Neural crest cell (in vitro differentiated cells): ENCODE measurements at places on chromosomes 1 and 21.
A peak's percentile ranks its signal among the peaks of the same experiment; 100 is the strongest.

- no peak for DNase-seq
Measured at GRCh38 chr21:40976198-40977109, 129.5 kb upstream of the DSCAM start.

DNA sequence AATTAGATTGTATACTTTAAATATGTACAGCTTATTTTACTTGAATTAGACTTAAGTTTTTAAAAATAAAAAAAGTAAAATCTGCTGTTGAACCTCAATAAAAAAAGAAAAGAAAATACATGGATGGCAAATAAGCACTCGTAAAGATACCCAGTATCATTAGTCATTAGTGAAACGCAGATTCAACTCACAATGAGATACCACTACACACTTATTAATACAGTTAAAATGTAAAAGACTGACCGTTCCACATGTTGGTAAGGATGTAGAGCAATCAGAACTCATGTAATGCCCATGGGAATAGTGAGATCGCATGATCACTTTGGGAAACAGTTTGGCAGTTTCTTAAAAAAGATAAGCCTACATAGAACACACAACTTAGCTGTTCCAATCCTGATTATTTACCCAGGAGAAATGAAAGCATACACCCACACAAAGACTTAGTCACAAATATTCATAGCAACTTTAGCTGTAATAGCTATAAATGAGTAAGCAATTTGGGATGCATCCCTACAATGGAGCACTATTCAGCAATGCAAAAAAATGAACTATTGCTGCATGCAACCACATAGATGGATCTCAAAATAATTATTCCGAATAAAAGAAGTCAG is 7.3 kb downstream of the SH2D1B start:
- DNase-seq = no peak

DNA sequence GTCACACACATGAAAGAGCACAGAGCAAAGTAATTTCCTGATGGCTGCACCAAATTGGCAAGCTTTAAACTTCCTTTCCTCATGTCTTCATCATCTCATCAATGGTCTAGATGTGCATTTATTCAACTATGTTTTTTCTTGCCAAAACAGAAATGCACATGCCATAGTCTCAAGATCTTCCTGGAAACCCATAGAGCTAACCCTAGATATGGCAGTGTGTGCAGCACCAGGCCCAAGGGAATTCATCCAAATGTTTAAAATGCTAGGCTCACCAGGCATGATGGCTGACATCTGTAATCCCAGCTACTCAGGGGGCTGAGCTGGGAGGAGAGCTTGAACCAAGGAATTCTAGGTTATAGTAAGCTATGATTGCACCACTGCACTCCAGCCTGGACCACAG is 31.2 kb upstream of the PALMD start:
- DNase-seq = no peak

- DNase-seq = peak; percentile 51
Measured at GRCh38 chr1:175338387-175339135, 146.0 kb upstream of the KIAA0040 start.

DNA sequence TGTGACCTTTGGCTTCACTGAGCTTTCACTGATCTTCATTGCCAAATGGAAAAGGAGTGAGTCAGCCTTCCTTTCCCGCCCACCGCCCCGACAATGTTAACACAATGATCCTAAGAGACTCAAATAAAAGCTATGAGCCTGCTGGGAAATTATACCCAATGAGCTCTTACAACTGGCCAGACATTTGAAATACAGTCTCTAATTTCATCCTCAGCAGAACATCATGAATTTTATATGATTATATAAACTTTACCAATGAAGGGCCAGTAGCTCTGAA is 252.5 kb downstream of the SIPA1L2 start:
- DNase-seq = no peak

GRCh38 chr1:200561856-200562214 is 58.7 kb downstream of the KIF14 start:
- no peak for DNase-seq

GRCh38 chr1:160863774-160864131 is 1.1 kb upstream of the CD244 start:
- no peak for DNase-seq

DNA sequence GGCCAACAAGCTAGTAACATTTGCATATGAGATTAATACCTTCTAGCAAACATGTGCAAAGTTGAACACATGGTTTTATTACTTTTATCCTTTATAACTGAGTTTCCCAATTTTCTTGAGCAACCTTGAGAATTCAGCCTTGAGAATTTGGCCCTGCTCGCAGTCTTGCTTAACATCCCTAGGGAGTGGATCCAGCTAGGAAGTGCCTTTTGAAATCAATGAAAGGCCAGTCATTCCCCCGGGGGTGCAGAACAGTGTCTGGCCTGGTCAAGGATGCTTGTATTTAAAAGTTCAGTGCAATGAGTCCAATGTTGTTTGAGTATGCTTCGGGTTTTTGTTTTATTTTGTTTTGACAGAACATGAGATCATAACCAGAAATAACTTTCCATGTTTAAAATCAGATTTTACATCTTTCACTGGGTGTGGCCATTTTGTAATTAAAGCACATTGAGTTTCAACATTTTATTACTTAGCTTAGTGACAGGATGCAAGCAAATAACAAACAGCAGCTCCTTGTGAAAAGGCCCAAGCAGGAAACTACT is 16.7 kb downstream of the PALMD start:
- DNase-seq = no peak

- DNase-seq = no peak
Measured at GRCh38 chr1:223035724-223036478, 107.1 kb downstream of the TLR5 start.

DNA sequence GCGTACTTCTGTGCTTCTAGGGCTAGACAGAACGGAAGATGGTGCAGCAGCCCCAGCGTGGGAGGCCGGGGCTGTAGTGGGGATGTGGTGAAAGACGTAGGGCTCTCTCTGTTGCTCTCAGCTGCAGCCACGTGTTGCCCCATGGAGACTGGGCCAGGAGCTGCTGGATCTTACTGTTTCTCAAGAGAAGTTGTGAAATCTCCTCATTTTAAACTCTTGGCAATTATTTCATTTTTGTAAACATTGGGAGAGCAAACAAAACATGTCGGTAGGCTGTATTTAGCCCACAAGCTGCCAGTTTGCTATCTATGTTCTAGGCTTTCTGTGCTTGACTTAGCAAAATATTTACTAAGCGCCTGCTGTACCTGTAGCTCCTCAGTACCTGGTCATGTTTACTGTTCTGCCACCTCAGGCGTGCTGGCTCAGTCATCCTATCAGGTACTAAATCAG is 15.9 kb upstream of the ELOA start:
- DNase-seq = no peak

DNA sequence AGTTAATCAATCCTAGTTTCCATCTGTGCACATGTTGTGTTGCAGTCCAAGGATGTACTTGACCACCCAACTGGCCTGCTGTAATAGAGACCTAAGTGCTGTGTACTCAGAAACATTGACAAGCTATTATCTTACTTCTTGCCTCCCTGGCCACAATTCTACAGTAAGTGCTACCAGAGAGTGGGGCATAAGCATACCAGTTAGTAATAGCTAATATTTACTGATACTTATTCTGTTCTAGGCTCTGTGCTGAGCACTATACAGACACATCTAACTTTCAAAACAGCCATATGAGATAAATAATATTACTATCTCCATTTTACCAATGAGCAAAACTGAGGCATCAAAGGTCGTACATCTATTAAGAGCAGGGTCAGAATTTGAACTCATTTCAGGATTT is 49.5 kb upstream of the NPL start:
- no peak for DNase-seq

- DNase-seq = no peak
Measured at GRCh38 chr1:37723390-37724078, 31.2 kb downstream of the CDCA8 start.

GRCh38 chr1:89953131-89953626 is 41.7 kb upstream of the ZNF326 start:
- no peak for DNase-seq

GRCh38 chr1:14724678-14725077 is 126.2 kb downstream of the KAZN start:
- DNase-seq = no peak

DNA sequence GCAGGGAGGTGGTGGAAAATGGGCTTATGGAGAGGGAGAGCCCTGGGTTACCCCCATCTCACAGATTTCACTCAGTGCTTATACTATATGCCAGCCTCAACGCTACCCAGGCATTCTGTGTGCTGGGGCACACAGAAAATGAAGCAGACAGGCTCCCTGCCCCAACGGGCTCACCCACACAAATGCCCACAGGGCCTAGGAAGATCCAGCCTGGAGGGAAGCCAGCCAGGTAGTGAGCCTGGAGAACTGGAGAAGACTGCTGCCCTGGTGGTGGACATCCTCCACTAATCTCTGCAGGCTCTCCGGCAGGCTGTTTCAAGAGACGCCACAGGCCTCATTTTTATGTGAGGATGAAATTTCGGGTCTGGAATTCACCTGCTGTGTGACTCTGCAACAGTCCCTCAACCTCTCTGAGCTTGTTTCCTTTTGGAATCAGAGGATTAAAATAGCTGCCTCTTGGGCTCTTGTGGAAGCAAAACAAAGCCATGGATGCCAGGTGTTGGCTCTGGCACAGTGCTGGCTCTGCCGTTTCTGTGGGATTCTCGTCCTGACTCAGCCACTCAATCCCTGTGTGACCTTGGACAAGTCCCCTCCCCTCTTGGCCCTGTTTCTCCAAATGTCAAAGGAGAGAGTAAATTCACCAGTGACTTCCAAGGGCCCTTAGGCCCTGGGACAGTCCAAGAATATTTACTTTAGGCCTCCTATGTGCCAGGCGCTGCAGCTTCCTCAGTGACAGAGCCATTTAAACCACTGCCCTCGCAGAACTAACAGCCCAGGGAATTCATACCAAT is 3.6 kb downstream of the PAQR7 start:
- DNase-seq = no peak

DNA sequence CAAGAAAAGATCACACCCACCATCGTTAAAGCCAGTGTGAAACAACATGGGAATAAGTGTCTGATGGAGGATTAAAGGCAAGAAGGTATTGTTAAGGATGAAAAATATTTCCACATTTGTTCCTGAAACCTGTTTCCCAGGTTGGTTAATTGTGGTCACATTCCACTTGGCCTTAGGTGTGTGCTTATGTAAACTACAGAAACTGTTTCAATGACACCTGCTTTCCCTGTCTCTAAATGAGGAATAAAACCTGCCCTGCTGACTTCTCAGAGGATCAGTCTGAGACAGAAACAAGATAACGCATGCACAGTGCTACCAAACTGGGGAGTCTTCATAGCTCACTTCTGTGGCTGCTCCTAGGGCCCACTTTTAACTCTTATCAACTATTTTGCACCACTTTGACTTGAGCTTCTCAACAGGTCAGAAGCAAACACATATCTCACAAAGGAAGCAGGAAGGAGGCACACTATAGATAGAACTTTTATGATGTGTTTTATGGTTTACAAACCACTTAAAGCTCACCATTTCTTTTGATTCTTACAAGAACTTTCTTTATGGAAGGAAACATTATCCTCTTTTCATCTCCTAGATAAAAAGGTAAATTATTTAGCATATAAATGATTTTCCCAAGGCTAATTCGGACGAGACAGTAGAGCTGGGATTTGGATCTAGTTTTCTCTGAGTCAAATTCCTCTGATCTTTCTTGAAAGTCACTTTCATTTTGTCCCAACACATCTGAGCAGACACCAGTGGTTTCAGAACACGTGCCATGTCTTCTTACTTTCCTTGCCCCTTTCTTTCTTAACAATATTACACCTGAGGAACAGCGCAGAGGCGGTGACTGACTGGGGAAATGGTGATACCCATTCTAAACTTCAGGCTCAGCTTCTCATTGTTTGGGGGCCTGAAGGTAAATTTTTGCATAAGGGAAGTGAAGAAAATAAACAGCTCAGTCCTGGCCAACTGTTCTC is 33.4 kb downstream of the CYP2J2 start:
- no peak for DNase-seq

DNA sequence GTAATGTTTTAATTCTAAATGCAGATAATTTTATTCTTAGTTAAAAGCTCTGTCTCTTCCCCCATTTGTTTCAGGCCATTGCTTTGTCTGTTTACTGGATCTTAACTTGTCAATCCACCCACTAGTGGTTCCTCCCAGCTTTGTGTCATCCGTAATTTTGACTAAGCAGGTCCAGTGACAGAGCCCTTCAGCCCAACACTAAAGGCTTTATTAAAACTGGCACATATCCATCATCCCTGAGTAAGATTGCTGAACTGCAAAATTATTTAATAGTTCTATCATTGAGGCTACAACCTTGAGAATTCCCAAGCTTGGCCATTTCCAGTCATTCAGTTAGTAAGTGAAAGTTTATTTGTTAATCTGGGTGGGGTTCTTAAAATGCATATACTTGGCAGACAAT is 96.7 kb downstream of the NGF start:
- no peak for DNase-seq

DNA sequence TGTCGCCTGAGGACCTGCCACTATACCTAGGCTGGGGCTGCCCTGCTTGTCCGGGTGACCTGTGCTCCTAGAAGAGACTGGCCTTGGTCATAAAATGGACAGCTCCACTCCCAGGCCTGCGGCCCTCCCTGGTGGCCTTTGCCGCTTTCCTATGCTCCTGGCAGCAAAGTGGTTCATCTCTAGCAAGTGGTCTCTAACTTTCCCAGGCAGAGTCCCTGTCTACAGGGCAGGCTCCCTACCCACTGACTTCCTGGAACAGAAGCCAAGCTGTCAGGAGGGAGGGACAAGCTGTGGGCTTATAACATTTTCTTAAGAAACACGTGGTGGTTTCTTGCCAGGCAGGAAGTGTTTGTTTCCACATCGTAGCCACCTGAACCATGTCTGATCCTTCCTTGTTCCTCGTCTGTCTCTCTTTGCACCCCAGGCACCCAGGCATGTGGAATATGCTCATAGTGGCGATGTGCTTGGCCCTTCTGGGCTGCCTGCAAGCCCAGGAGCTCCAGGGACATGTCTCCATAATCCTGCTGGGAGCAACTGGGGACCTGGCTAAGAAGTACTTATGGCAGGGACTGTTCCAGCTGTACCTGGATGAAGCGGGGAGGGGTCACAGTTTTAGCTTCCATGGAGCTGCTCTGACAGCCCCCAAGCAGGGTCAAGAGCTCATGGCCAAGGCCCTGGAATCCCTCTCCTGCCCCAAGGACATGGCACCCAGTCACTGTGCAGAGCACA is 10.1 kb downstream of the H6PD start:
- no peak for DNase-seq

DNA sequence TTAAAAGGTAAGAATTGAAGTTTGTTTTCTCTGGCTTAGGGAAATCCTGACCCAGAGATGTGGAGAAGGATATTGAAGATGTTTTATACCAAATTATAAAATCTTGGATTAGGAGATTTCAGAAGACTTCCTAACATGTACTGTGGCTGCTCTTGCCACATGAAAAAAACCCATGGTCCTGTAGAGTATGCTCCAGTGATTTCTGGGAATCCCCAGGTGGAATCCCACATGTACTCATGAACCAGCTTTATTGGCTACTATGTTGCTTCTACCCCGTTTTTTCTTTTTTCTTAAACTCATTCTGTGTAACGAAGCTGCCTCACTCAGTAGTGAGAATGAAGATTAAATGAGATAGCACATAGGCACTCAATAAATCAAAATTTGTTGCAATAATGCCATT is 132.7 kb upstream of the SGIP1 start:
- no peak for DNase-seq

DNA sequence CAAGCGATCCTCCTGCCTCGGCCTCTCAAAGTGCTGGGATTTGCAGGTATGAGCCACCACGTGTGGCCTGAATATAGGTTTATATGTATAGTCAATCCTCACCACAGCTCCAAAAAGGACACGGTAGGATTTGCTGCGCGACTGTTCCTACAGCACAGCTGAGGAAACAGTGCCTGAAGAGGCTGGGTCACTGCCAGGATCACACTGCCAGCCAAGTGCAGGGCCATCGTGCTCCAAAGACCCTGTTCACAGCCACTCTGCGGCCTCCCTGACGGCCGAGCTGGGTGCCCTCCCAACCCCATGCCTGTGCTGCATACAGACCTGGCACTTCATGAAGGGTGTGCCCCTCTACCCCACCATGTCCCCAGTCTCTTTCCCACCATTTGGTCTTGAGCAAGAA is 71.4 kb downstream of the MRPL37 start:
- DNase-seq = no peak
